Panc1 (cell line): ENCODE measurements at places on chromosomes 1 and 21. TPM values are rescaled to one million over a fixed set of nuclear protein-coding genes. Genes with fewer than 3 reads are reported as not detected.

Gene INSRR
- total RNA-seq: not detected

Gene FCRL5
- total RNA-seq: not detected

Gene KCNE1
- not detected for total RNA-seq

Gene TNNI3K
- not detected for total RNA-seq

Gene GBP7
- not detected for total RNA-seq

Gene OR2G6
- total RNA-seq: not detected

Gene IPO9
- 106 TPM for total RNA-seq

Gene SPATA21
- total RNA-seq: not detected

Gene C1orf185
- total RNA-seq: not detected

Gene NCMAP
- total RNA-seq: 0.33 TPM

Gene KRTAP19-1
- not detected for total RNA-seq
